ENCODE measurements at places on chromosomes 3 and 15.

DNA sequence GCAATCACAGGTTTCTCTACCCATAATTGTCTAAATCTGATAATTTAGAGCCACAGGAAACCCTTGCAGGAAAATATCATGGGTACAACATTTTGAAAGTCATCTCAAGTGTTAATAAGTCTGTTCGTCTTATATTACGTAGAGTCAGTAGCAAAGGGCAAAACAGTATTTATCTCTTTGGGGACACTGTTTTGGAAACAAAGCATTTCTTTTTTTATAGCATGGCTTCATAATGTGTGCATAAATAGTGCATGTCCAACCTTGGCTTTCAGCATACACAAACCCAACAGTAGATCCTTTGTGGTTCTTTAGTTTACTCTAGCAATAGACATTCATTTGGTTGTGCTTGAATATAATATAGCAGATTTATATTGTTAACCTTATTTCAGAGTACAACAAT, 24.0 kb downstream of the ST3GAL6 start:
- DNase-seq: no peak
- H3K36me3 ChIP-seq: no peaks in the 10 kb centered on the region
- no peak overlapping the region for H3K27ac ChIP-seq
- H3K27me3 ChIP-seq: no peaks in the 10 kb centered on the region
- no peak overlapping the region for H3K4me3 ChIP-seq

DNA sequence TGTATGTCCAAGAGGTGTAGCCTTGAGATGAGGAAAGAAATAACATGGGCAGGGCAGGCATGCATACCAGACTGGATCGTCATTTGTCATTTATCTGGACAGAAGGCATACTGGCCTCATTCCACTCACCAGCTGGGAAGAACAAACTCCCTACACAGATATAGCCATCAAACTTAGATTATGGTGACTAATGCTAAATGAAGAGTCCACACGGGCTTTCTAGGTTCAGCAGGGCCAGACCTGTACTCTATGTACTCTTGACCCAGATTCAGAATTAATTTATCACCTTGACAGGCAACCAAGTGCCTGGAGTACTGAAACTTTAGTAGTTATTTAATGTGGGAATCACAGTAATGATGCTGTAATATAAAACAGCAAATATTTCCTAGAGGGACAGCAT, 164.3 kb upstream of the IL12A start:
- peaks cover 11% of the 10 kb centered on the region for H3K4me1 ChIP-seq
- H3K27me3 ChIP-seq: no peaks in the 10 kb centered on the region
- DNase-seq: no peak
- no peak overlapping the region for H3K4me3 ChIP-seq
- H3K27ac ChIP-seq: no peak overlapping the region
- H3K36me3 ChIP-seq: no peaks in the 10 kb centered on the region

DNA sequence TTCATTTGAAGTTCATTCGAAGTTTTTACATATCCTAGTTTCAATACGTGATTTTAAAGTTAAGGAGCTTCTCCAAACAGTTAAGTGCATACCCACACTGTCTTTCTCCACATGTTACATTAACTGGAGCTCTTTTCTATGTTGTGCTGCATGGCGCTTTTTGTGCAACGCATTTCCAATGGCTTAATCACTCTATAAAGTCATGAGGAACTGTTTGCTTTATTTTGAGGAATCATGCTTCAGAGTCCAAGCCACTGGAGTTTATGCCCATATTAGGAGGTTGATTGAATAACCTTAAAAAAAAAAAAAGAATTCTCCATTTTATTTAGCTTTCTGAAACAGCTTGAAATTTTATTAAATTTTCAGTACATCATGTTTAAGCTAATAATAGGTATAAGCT, 109.4 kb upstream of the MBNL1 start:
- no peak overlapping the region for H3K27ac ChIP-seq
- no peaks in the 10 kb centered on the region for H3K27me3 ChIP-seq
- H3K4me1 ChIP-seq: no peaks in the 10 kb centered on the region
- DNase-seq: no peak

DNA sequence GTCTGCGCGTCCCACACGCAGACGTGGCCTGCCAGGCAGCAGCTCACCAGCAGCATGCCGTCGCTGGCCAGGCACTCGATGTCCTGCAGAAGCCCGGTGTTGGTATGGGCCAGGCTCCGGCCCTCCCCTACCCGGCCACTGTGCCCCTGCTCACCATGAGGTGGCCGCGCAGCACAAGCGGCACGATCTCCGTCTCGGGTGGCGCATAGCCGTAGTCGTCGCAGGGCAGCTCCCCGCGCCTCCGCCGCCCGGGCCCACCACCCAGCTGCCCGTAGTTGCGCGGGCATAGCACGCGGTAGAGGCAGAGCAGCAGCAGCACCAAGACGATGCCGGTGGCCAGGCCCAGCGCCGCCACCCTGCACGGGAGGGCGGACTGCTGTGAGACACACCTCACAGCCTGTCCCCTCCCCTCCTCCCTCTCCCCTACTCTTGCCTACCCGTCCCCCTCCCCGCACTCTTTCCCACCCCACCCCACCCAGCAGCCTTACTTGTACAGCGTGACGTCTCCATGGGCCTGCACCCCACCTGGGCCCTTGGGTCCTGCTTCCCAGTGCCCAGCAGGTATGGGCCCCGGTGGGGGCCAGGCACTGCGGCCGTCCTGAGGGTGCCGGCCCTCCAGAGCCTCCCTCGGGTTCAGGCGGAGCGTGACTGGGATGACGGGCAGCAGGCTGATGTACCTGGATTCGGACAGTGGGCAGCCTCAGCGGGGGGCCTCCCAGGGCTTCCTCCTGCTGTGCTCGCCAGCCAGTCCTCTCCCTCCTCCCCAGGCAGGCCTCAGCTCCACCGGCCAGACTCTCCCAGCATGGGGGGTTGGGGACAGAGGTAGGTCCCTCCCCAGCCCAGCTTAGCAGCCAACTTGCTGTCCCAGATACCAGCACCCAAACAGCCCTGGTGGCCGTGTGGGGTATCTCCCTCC, 37.6 kb downstream of the PTPN23 start:
- peaks cover 8% of the 10 kb centered on the region for H3K4me1 ChIP-seq
- peaks cover 34% of the 10 kb centered on the region for H3K36me3 ChIP-seq
- DNase-seq: no peak
- H3K27ac ChIP-seq: no peak overlapping the region

GRCh38 chr3:135109681-135110080, 314.6 kb downstream of the EPHB1 start:
- no peaks in the 10 kb centered on the region for H3K27me3 ChIP-seq
- no peaks in the 10 kb centered on the region for H3K36me3 ChIP-seq
- peaks cover under 1% of the 10 kb centered on the region for H3K4me1 ChIP-seq
- no peak overlapping the region for H3K27ac ChIP-seq
- no peak for DNase-seq
- no peak overlapping the region for H3K4me3 ChIP-seq

All from WTC11 (cell line).